ENCODE measurements at places on chromosomes 7 and 10.

GRCh38 chr10:45640941-45641340 is 31.6 kb downstream of the ZFAND4 start:
- DNase-seq, result no peak

GRCh38 chr10:57336865-57337264 is 930.8 kb downstream of the IPMK start:
- DNase-seq, result no peak

DNA sequence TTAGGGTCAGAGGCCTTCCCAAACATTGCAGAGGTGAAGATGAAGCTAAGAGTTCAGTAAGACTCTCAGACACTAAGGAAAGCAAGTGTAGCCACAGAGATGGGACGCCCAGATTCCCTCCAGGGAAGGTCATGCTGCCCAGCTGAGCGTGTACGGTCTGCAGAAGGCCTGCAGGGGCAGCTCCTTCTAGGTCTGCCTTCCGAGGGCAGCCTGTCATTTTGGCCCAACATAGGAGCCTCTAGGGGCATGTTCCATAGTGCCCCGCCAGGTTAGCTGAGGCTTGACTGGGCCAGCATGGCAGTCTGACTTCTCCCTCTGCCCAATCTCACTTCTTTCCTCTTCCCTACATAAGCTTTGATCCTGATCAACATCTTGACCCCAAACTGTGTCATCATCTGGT is 130.7 kb downstream of the PIP4K2A start:
- no peak for DNase-seq

DNA sequence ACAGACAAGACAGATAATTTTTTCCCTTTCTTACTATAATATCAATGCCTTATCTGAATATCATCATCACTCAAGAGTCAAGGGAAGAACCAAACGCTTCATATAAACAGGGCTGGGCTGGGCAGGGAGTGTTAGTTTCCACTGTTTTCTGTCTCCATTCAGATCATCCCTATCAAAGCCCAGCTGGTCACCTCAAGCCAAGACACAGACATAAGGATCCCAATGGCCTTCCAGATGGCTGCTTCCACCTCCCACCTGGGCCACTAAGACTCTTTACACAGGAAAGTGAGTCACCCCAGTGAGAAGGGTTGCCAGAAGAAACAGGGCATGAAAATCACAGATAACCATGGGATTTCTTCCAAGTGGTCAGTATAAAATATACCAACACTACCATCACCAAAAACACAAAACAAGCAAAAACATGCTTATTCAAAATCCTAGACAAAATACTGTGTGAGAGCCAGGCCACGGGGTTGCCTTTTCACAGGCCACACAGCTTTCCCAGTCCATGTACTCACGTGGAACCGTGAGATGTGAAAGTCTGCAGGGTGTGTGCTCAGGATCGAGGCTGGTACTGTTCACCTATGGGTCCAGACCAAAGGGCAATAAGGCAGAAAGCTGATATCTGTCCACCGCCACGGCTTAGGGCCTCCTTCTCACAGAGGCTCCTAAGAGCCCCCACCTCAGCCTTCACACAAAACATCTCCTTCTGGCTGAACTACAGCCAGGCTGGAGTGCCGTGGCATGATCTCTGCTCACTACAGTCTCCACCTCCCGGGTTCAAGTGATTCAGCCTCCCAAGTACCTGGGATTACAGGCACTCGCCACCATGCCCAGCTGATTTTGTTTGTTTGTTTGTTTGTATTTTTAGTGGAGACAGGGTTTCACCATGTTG is 5.7 kb downstream of the PRSS1 start:
- DNase-seq, result no peak

DNA sequence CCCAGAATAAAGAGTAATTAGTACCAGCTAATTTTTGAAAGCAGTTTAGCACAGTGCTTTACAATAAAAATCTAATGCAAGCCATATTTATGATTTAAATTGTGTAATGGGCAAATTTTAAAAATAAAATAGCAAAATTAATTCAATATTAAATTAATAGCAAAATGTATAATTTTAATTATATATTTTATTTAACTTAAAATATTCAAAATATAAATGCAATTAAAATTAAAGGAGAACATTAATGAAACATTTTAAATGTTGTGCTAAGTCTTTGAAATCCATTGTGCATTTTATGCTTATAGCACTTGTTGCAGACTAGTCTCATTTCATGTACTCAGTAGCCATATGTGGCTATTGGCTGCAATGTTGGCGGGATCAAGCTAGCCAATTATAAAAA is 367.6 kb downstream of the SUGCT start:
- DNase-seq, result no peak

DNA sequence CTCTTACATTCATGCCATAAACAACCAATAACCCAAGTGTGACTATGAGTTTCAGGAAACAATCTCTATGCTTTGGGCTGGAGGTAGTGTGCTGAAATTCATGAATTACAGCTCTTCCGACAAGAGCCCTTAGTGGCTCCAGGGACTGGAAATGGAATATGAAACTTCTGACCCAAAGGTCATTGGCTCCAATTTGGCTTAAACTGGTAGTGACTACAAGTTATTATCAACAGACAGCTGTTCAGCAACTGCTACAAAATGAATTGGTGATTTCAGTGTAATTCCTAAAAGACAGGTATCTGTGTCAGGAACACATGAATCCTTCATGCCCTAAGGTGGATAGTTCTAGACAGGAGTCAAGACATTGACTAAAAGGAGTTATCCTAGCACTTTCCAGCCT is 745.4 kb downstream of the PHTF2 start:
- no peak for DNase-seq

- no peak for DNase-seq
Observed at GRCh38 chr7:140484479-140484878, 5.2 kb upstream of the MKRN1 start.

GRCh38 chr7:112938863-112939573 is 147.6 kb downstream of the GPR85 start:
- DNase-seq, result no peak

DNA sequence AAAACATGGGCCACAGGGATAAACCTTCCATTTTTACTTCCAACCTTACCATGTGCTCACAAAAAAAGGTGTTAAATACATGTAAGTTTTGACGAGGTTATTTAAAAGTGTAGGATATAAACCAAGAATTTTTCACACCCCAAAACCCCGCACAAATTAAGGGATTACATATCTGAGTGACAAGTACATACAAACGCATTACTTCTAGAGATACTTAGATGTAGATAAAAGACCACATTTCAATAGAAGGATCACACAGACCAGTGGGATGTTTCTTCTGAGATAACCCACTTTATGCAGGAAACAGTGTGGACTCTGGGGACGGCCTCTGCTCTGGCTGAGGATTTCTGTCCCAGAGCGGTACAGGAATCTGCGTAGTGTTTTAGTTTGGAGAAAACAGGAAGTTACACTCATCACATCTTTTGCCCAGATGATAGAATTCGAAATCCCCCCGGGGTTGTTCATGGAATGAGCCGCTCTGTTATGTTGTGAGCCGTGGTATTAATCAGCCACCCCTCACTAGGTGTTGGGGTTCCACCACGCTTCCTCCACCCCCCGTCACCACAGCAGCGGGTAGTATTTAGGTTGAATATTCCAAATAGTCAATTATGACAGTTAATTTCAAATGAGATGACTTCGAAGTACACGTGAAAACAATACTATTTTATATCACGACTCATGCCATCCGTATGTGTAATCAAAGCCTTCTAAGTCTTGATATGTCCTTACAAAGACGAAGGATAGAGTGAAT is 1.3 kb upstream of the CUL1 start:
- DNase-seq, result peak; percentile 18

DNA sequence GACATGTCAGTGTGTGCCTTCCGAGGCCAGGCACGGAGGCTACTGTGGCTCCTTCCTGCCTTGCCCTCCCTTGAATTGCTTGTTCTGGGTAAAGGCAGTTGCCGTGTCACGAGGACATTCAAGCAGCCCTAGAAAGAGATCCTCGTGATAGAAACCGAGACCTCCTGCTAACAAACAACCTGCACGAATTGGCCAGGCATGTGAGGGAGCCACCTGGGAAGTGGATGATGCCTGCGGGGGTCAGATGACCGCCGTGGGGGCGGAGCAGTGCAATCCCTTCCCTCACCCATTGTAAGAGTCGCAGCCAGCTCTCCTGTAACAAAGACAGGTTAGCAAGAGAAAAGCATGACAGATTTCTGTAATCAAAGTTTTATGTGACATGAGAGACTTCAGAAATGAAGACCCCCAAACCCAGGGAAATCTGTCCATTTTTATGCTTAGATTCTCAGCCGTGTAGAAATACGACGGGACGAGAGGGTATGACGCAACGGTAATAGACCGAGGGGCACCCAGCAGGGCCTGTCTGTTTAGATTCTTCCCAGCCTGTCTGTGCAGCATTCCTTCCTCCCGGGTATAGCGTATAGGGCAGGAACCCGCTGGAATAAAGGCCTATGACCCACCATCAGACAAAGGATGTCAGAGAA is 241.7 kb downstream of the GATA3 start:
- no peak for DNase-seq

DNA sequence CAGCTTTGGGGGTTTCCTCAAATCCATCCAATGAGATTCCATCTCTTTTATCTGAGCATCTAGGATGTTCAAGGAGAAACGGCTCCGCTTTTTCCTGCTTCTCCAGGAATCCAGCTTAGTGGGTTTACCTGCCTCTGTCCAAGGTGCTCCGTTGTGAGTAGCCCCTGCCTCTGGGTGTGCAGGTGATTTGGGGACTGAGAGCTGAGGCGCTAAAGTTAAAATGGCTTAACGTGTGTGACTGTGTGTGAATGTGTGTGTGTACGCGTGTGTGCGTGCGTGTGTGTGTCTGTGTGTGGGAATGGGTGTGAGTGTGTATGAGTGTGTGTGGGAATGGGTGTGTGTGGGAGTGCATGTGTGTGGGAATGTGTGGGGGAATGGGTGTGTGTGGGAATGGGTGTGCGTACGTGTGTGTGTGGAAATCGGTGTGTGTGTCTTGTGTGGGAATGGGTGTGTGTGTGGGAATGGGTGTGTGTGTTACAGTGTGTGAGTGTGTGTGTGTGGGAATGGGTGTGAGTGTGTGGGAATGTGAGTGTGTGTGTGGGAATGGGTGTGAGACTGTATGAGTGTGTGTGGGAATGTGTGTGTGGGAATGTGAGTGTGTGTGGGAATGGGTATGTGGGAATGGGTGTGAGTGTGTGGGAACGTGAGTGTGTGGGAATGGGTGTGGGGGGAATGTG is 90.2 kb upstream of the INSIG1 start:
- DNase-seq, result no peak

- no peak for DNase-seq
Observed at GRCh38 chr10:124095096-124095495, 1.7 kb upstream of the CHST15 start.

DNA sequence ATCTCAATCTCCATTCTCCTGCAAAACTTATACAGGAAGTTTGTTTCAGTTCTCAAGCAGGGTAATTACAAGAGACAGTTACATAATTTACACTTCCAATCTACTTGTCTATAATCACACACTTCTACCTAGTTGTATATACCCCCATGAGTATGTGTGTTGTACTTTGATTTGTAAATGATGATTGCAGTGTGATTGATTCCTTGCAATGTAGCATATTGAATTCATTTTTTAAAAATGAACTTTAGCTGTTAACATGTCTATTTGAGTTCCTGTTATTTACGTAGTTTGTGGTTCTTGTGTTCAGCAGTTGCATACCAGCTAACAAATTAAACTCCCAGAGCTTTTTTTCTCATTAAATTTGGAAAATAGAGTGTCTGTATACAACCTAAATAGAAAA is 102.5 kb upstream of the SAMD8 start:
- no peak for DNase-seq

- DNase-seq, result no peak
Observed at GRCh38 chr7:154646126-154647013, 356.6 kb downstream of the PAXIP1 start.

DNA sequence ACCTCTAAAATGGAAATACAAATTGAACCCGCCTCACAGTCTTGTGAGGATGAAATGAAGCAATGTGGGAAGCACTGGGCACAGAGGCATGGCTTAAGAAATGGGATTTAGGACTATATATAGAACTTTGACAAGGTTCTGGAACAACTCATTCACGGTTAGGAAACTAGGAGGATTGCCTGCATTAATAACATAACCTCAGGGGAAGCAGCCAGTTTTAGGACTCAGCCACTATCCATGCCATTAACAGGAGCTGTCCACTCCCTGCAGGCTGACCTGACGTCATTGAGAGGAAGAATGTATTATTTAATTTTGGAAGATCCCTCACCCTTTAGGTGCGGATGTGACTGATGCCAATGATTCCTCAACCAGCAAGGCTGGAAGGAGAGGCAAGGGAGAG is 34.8 kb downstream of the ITGB8 start:
- no peak for DNase-seq

GRCh38 chr10:78952686-78953085 is 116.1 kb upstream of the ZMIZ1 start:
- DNase-seq, result no peak

GRCh38 chr10:21972584-21972983 is 30.9 kb downstream of the DNAJC1 start:
- no peak for DNase-seq

GRCh38 chr7:110309941-110310340 is 781.0 kb upstream of the LRRN3 start:
- no peak for DNase-seq

DNA sequence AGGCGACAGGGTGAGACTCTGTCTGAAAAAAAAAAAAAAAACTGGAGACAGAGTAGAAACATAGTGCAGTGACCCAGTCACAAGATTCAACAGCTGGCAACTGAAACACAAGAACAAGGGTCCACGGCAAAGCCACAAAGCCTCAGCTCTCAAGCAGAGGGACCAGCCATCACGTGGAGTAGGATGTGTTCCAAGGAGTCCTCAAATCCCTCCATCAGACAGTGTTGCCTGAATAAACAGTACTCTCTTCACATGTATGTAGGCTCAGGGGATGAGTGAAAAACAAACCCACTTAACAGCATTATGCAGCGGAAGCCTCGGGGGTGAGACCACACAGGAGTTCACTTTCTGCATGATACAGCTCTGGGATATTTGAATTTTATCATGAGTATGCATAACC is 62.0 kb downstream of the SLIT1 start:
- DNase-seq, result no peak

DNA sequence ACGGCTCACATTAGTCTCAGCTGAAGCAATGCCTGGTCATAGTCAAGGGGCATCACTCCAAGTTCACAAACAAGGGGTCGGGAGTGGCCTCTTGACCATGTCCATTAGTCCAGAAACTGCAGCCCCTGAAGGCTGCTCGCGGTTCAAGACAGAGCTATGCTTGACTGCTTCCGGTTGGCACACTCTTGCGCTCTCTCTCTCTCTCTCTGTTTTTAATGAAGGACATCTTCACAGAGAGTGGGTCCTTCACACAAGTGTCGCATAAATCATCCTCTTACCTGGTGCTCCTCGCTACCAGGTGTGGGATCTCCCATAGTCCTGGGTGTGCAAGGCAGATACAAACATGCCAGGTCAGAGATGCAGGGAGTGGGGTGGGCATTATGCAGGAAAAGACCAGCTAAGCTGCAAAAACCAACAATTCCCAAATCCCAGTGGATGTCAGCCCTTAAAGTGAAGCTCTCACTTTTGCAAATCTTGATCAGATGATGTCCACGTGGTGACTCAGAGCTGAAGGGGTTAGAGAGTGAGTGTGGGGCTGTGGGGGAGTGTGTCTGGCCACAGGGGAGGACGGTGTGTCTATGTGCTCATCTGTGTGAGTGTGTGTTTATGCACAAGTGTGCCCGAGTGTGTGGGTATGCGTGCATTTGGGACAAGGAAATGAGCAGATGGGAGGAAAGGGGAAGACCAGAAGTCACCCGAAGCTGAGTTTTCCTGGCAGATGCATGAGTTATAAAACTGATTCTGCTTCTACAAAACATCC is 83.7 kb upstream of the PPP2R2D start:
- DNase-seq, result no peak

GRCh38 chr7:5500056-5500776 is 76.6 kb upstream of the TNRC18 start:
- DNase-seq, result no peak

GRCh38 chr10:99659868-99660366 is 608 bp downstream of the ENTPD7 start:
- no peak for DNase-seq
